B cell (primary cell): ENCODE measurements at places on chromosomes 16 and 17. TPM values are rescaled to one million over a fixed set of nuclear protein-coding genes. Genes with fewer than 3 reads are reported as not detected.

Gene CTRB1
- not detected in 2 replicates for total RNA-seq

Gene TSNAXIP1
- 1.1 and 1.2 TPM in 2 replicates for total RNA-seq

Gene HBA1
- total RNA-seq = 261 and 283 TPM in 2 replicates

Gene SCNN1G
- total RNA-seq = not detected in 2 replicates

Gene CDRT15
- total RNA-seq = not detected in 2 replicates

Gene ADAP2
- total RNA-seq = 11.6 and 14.6 TPM in 2 replicates

Gene TPSG1
- total RNA-seq = not detected in 2 replicates

- peak; percentile 87 for DNase-seq
Measured at GRCh38 chr17:7650509-7651096, at the start of gene ATP1B2. ATP1B2 (plus strand) TSS chr17:7650926; CDS start chr17:7651519, 593 bp downstream.

DNA sequence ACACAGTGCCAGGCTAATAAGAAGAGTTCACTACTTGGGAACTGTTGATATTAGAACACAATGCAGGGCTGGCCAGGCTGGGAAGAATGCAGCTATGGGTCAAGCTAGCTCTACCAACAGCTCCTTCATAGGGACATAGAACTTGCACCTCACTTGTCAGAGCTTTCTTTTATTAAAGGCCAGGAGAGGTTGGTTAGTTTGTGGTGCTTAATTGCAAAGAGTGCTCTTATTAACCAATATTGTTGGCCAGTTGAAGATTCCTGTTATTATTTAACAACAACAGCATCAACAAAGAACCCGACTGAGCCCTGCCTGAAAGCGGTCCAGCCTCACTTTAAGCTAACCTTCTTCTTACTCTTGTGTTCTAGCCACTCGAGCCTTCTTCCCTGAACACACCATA is 43.4 kb upstream of the ANKFN1 start:
- DNase-seq = no peak

GRCh38 chr17:46895171-46895570 is 27.8 kb upstream of the GOSR2 start:
- no peak for DNase-seq

- DNase-seq = no peak
Measured at GRCh38 chr17:28849281-28849680, 5.5 kb upstream of the ERAL1 start.

DNA sequence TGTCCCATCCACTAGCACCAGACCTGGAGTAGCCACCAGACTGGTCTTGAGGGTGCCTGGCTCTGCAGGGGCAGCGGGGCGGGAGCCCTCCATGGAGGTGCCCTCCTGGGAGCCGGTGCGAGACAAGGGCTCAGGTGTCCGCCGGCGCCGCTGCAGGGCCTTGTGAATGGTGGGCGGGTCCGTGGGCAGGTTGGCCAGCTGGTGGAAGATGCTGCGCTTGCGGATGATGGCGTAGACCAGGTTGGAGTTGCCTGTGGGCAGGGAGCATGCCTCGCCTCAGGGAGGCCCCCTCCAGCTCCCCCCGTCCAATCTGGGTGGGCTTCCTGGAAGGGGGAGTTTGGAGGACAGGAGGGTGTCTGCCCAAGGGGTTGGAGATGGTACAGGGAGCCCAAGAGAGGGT is 18.4 kb downstream of the OTOP3 start:
- no peak for DNase-seq

GRCh38 chr17:11506635-11507034 is 91.6 kb upstream of the DNAH9 start:
- no peak for DNase-seq

GRCh38 chr16:69049603-69050375 is 55.7 kb upstream of the HAS3 start:
- no peak for DNase-seq

- DNase-seq = no peak
Measured at GRCh38 chr17:21353326-21354010, 22.7 kb upstream of the KCNJ12 start.

GRCh38 chr16:54582631-54583250 is 296.2 kb upstream of the IRX3 start:
- no peak for DNase-seq

DNA sequence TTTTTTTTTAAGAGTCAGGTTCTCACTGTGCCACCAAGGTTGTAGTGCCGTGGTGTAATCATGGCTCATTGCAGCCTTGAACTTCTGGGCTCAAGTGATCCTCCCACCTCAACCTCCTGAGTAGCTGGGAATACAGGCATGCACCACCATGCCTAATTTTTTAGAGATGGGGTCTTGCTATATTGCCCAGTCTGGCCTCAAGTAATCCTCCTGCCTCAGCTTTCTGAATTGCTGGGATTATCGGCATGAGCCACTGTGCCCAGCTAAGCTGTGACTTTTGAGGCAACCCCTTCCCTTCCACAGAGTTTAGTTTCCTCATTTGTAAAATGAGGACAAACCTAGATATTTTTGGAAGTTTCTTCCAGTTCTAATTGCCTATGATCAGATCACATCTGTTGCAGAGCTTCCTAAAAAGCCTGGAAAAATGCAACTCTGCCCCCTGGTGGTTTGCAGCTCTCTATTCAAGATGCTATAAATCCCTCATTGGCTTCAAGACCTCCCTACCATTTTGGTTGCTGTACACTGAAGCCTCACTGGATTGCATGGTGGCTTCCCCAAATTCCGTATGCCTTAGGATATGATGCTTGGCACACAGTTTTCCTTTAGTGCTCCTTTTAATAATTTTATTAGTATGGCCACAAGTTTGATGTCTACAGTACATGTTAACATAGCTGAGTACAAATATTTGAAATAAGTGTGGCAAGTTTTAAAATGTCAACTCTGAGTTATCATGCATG is 19.3 kb downstream of the GDE1 start:
- DNase-seq = peak; percentile 76

- peak; percentile 94 for DNase-seq
Measured at GRCh38 chr16:10868596-10869469, 8.2 kb upstream of the CIITA start.

DNA sequence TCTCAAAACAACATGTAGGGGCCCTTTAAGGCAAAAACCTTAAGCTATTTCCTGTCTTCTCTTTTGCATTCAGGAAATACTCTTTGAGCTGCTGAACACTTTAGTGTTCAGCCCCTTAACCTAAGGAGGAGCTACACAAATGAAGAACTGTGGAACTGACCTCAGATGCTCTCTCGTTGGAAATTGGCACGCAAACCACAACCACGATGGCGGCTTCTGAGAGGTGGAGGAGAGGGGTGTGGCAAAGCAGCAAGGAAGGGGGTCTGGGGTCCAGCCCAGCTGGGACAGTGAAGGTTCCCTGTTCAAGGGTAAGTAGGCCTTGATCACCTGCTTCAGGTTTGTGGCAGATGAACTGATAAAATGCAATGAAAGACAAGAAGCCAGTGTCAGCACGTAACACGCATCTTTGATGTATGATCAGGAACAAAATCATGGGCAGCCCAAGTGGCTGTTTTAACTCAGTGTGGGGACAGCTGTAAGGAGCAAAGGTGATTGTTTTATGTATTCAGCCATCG is 291.6 kb upstream of the TNRC6C start:
- peak; percentile 69 for DNase-seq

DNA sequence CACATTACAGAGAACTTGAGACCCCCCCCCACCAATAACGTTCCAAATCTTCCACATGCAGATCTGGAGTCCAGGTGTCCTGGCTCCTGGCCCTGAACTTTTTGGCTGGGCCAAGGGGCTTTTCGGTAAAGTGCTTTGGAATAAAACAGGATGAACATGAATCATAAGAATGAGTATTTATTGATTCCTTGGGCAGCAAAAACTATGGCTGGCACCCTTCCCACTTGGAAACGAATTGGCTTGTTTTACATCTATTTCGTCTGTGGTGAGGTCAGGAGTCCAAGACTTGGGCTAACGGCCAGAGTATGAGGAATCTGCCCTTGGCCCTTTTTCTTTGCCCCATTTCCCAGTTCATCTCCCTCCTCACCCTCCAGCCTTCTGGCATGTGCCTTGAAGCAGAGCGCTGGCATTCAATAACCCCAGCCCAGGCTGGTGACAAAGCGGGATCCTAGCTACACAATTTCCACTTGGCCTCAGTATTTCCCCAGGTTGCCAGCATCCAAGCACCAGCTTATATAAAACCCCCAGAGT is 4.1 kb upstream of the UBTF start:
- no peak for DNase-seq

- no peak for DNase-seq
Measured at GRCh38 chr16:50234771-50235556, 31.4 kb upstream of the ADCY7 start.

DNA sequence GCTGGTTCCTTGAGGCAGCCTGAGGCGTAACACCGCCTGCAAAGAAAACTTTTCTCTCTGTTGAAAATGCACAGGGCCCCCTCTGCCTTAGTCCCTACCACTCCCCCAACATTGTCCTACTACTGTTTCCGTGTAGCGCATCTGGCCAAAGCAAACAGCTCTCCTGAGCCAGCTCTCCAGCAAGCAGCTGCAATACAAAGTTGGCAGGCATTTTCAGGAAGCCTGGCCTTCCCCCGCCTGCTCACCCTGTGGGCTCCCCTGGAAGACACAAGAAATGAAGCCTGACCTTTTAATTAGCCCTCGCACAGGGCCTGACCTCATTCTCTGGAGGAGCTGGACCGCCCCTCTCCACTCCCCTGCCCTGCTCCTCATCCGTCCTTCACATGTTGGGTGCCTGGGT is 66.7 kb downstream of the SOX9 start:
- DNase-seq = no peak
